T-helper 22 cell (primary cell): ENCODE measurements at places on chromosomes 2 and 18.

DNA sequence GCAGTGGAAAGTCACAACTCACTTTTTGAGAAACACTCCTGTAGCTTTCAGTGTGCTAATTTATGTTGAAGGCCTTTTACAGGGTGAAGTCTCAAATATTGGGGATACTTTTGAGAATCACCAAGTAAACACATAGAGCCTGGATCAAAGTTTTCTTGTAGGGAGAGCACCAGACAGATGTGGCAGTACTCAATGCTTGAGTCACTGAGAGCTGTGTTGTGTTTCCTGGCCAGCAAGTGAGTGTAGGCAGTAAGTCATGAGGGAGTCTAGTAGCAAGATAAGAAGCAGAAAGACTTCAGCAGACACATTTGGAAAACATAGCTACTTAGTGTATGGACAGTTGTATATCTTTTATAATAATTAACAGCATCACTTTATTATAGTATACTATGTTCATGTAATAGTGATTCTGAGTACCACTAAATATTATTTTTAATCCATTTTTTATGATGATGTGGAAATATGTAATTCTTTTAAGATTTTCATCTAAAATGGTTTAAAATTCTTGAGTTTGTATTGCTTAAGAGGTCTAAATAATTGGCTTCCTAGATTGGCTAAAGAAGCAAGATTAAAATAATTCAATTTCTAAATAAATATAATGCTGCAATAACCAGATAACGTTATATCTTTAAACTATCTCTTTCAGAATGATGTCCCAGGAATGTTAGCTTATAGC, 12.8 kb downstream of the PSMD1 start:
- DNase-seq = no peak

GRCh38 chr2:234680688-234681619, 184.1 kb upstream of the ARL4C start:
- no peak for DNase-seq

DNA sequence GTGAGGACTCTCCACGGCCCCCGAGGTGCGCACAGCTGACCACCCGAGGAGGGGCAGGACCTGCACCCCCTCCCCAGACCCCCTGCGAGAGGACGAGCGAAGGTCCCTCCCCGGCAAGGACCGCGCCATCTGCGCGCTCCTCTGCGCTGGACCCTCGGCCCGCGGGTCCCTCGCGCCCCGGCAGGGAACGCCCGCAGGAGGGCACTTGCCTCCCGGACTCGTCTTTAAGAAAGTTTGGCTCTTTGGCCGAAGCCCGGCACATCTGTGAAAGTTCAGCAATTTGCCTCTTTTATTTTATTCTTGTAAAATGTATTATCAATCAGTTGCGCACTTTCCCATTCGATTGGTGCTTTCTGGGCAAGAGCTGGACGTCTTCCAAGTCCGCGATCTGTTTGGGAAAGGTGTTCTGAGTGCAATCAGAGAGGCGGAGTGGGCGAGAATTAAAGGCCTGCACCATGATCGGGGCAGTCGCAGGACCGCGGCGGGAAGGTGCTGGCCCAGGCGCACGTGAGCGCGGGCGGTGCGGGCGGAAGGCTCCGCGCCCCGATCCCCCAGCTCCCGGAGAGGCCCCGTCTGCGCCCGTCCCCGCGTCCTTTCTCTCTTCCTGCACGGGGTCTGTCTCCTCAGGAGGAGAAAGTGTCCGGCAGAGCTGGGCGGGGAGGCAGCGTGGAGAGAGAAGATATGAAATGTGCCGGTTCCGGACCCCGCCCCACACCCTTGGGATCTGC, 1.6 kb upstream of the ALKAL2 start:
- DNase-seq = no peak

- DNase-seq = no peak
Observed at GRCh38 chr18:48142353-48142752, 211.9 kb upstream of the SMAD2 start.

- no peak for DNase-seq
Observed at GRCh38 chr18:35030277-35030989, 10.8 kb upstream of the MAPRE2 start.

GRCh38 chr18:55343396-55344073, 244.5 kb downstream of the TCF4 start:
- no peak for DNase-seq

GRCh38 chr2:115118306-115118705, 675.9 kb downstream of the DPP10 start:
- DNase-seq = no peak

DNA sequence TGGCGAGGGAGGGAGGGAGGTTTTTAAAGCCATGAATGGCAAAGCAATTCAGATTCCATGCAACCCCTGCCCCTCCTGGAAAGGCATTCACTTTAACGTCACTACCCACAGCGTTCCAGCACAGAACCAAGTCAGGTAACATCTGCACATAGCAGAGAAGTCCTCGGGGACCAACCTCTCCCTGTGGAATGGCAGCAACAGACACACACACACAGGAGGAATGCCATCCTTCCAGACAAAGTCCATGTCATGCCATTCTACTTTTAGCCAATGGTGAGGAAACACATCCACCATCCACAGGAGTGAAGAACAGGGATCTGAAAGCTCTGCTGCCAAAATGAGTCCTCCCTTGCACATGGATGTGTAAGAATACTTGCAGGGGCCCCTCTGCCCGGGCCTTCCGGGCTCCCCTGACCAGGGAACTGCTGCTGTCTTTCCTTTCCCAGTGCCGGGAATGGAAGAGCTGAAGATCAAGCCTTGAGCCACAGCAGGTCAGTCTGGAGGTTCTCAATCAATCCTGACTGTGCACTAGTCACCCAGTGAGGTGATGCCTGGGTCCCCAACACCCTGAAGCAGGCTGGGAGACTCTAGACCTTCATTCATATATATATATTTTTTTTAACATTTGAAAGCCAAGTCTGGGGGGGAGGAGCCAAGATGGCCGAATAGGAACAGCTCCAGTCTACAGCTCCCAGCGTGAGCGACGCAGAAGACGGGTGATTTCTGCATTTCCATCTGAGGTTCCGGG, 63.7 kb downstream of the UXS1 start:
- no peak for DNase-seq

DNA sequence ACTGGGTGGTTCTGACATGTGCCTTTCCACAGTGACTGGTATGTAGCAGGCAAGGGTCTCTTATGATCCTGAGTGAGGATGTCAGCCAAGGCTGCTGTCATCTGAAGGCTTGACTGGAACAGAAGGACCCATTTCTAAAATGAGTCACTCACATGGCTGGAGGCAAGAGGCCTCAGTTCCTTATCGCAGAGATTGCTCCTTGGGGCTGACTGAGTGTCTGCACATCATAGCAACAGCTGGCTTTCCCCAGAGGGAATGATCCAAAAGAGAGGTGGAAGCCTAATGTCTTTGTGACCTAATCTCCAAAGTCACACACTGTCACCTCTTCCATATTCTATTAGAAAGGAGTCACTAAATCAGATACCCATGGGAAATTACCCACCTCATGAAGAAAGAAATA, 114.0 kb downstream of the NEDD4L start:
- DNase-seq = no peak

- DNase-seq = no peak
Observed at GRCh38 chr2:168602846-168603401, 146.9 kb downstream of the CERS6 start.

GRCh38 chr2:147352264-147353071, 492.4 kb upstream of the ACVR2A start:
- no peak for DNase-seq

DNA sequence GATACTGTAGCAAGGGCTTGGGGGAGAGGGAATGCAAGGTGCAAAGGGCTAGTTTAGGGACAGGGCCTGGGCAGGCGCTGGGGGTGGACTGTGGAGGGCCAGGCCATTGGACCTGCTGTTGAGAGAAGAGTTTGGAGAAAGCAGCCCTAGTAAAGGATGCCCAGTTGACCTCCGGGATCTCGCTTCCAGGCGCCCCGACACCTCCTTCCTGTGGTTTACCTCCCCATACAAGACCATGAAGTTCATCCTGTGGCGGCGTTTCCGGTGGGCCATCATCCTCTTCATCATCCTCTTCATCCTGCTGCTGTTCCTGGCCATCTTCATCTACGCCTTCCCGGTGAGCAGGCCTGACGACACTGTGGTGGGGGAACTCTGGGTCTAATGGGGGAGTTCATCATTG, 229.0 kb downstream of the DYSF start:
- no peak for DNase-seq

DNA sequence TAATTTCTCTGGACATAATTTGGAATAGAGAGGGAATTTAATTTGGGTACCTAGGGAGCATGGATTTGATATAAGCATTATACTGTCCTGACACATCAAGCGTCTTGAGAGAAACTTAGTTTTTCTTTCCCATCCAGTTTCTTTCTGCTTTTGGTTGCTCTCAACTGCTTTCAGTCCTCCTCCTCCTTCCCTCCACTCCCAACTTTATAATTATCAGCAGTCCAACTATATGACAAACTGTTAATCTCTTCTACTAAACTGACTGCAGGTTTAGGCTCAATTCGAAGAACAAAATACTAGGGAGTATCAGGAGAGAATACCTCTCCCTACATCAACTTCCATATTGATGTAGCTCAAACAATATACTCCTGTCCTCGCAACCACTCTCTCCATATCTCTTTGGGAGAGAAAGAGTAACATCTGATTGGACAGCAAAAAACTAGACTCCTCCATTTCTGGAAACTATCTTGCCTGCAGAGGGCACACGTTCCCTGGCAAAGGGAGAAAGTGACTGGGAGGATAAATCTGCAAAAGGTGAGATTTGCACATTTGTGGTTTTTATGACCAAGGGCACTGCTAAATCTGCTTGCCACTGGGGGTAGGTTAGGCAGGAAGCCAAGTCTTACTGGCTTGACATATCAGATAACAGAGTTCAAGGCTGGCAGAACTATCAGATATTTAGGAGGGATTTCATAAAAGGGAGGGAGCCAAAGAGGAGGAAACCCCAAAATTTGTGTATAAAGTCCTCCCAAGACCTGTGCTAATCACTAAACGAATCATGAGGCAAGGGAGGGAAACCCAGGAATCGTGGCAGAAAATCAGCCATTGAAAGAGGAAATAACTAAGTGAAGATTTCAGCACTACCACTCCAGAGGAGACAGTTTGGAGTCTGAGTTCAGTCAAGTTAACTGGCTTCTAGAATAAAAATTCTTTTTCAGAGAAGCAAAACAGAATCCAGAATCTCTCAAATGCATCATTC, 40.0 kb downstream of the ICA1L start:
- DNase-seq = no peak

DNA sequence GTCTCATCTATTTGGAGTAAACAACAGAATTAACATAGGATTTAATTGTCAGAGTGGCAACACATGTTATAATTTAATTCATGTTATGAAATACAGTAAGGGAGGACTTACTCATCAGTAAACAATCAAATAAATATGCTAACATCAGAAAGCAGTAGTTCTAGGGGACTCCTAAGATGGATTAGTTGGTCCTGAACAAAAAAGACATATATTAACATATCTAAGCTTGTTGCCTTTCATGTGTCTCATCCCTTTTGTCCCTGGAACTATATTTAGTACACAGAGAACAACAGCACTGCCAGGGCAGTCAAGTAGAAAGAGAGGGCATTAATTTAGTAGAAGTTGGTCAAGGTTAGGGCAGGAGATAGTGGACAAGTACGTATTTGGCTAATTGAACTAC, 117.8 kb upstream of the FZD5 start:
- no peak for DNase-seq

DNA sequence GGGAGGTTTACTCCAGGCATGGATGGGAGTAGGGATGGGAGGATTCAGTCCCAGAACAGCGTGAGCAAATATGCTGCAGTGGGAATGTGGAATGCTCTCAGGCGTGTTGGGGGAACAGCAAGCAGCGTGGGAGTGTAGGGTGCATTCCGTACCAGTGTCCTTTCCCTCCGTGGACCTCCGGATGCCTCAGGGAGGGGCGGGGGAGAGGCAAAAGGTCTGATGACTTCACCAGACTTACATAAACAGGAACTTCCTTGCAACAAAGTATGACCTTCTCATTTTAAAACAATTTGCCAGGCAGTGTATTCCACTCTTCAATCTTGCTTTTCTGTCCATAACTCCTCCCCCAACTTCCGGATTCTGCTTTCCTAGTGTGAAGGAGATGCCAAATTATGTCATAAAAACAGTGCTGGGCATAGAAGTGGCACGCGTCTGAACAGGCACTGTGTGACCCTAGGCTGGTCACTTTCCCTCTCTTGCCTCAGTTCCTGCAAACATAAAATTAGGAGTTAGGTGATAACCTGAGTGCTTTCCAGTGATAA, 36.9 kb downstream of the RPL37A start:
- DNase-seq = no peak

DNA sequence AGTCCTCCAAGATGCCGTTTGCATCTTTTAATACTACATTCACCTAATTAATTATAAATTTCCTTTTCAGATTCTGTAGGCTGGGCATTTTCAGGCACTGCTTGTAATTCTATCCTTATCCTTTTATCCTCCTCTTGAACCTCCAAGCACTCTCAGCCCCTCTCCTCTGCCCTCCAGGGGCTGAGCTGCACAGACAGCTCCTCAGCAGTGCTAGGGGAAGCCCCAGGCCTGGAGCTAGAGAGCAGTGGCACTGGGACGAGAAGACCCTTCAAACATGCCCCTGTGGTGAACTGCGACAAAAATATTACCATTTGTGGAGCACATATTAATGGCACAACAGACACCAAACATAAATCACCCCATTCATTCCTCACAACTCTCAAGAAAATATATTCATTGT, 32.9 kb downstream of the CFAP210 start:
- DNase-seq = no peak

DNA sequence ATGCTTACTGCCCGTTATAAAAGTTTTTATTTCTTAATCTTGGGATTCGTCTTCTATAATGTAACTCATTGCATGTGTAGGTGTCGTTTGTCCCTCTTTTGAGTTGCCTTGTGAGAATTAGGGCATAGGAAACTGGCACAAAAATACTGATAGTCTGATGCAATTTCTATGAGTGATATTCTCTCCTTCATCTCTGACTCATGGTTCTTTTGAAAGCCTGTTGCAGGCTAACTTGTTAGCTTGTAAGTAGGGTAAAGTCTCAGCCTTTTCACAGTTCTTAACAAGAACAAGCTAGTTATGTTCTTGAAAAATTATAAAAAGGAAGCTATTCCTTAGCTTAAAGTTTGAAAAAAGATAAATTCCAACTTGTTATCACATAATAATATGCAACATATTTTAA, 1085.4 kb upstream of the NRXN1 start:
- DNase-seq = no peak

DNA sequence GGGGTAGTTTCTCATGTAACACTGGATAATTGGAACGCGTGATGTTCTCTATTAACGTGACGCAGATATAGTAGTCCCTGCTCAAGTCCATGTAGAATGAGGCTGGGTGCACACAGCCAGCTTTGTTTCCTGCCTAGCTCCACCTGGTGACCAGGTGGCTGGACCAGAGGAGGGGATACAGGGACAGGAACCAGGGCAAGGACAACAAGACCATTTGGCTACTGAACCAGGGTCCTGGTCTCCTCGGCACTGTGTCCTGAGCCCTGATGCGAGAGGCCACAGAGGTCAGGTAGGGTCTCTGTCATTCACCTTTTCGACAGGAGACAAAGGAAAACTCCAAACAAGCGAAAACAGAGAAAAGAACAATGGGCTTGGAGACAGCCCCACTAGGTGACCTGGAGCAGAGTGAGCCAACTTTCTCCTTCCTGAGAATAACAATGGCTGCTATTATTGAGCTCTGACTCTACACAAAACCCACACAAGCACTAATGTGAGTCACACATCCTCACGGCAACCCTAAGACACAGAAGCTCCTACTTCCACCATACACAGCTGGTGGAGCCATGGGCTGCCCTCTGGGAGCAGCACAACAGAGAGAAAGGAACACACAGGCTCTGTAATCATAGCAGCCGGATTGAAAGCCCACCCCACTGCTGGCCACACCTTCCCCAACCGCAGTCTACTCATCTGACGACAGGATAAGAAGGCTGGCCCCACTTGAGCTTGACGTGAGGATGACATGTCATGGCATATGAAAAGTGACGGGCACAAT, 67.3 kb upstream of the TEX51 start:
- DNase-seq = no peak
